Thoracic aorta (tissue), 2 donors: ENCODE measurements at places on chromosomes 2 and 18. TPM values are rescaled to one million over a fixed set of nuclear protein-coding genes. Genes with fewer than 3 reads are reported as not detected.

IL18R1 gene
- 9.3 TPM for total RNA-seq

FNDC4 gene
- 32.9 TPM for total RNA-seq

CCDC142 gene
- 43.4 TPM for total RNA-seq

SEH1L gene
- 61.1 TPM for total RNA-seq

NETO1 gene
- total RNA-seq: 1.2 TPM

SERPINB13 gene
- total RNA-seq: not detected

ATRAID gene
- 174 TPM for total RNA-seq

DNA sequence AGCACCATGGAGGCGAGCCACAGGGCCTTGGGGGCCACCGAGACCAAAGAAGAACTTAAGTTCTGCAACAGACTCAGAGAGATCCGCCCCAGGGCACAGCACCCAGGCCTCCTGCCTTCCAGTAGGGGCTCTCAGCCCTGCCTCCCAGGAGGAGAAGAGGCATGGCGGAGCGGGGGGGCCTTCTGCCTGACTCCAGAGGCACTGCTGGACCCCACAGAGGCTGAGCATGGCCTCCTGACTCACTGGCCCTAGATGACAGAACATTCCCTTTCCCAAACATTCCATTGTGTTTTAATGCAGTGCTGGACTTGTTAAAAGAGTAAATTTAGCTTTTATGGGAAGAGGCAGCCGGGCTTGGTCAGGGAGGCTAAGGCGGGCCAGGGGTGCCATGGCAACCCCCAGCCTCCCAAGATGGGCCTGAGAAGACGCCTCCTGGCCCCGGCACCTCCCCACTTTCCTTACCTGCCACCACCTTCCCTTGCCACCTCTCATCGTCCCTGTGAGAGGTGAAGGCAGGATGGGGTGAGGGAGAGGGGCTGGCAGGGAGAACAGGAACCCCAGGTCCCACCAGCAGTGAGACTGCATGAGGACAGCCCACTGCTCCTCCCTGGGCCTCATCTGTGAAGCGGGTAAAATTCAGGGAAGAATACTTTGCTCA is 65.4 kb downstream of the SMAD7 start:
- DNase-seq: no peak
- no peak overlapping the region for H3K4me3 ChIP-seq
- H3K27ac ChIP-seq: no peak overlapping the region
- H3K4me1 ChIP-seq: peaks cover 44% of the 10 kb centered on the region
- no peaks in the 10 kb centered on the region for H3K27me3 ChIP-seq

DNA sequence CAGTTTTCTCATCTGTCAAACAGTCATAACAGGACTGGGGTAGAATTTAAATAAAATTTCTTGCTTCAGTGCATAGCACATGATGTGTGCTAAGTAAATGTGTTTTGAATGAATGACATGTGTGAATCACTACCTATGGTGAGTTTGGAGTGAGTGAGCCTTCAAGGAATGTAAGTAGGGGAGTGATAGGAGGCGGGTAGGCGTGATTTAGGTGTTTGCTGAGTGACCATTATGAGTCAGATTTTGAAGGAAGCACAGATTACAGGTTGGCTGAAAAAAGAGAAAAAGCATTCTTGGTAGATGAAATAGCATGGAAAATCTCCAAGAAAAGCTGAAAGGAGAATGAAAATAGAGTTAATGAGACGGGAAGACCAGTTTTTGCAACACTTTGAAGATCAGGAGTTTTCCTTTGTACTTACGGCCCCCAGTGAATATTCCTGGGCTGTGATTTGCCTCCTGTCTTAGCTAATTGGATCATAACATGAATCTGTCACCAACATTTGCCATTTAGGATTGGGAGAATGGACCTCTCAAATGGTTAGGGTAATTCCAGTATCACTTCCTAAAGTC is 136.9 kb upstream of the GATA6 start:
- H3K27ac ChIP-seq: no peak overlapping the region
- no peaks in the 10 kb centered on the region for H3K4me1 ChIP-seq
- H3K36me3 ChIP-seq: no peaks in the 10 kb centered on the region
- H3K4me3 ChIP-seq: no peak overlapping the region
- H3K27me3 ChIP-seq: no peaks in the 10 kb centered on the region

- no peak overlapping the region for H3K4me3 ChIP-seq
- no peak for DNase-seq
- H3K36me3 ChIP-seq: no peaks in the 10 kb centered on the region
- no peaks in the 10 kb centered on the region for H3K4me1 ChIP-seq
These were observed 75.4 kb downstream of the MEMO1 start for GRCh38 chr2:31935370-31935769.

DNA sequence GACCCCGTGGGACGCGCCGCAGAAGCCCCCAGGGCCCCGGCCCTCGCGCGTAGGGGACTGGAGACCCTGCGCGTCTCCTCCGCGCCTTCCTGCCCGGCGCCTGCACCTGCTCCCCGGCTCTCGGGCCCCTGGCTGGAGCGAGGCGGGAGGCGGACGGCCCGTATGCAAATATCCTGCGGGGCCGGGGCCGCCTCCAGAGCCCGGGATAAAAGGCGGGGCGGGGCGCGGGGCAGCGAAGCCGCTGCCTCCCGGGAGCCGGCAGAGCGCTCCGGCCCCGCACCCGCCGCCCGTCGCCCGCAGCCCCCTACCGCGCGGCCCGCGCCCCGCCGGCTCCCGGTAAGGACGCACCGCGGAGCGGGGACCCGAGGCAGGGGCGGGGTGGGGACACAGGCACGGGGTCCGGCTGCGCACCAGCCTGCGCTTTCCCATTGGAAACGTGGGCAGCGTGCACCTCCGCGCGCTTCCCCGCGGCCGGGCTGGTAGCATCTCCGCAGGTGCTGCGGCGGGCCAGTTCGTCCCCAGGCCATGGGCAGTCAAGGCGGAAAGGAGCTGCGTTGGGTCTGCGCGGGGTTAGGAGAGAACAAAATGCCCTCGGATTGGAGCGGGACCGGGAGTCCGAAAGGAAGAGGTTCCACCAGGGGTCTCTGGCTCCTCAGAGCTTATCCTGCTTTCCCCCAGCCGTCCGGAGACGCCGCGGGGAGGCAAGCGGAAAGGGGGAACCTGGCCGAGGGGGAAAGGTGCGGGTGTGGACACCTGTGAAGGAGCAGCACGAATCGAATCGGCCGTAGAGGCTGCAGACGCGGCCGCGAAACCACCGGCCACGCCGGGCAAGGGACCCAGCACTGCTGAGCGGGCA is at the start of gene ATP6V1C2:
ATP6V1C2 (plus strand) TSS at position 235 of the 856 bp plus-strand sequence. CDS start 1,220 bp downstream, outside the sequence.
- H3K4me1 ChIP-seq: peaks cover 11% of the 10 kb centered on the region
- peak within 1 kb of the TSS; percentile 80 for H3K4me3 ChIP-seq
- DNase-seq: no peak
- no peaks in the 10 kb centered on the region for H3K27me3 ChIP-seq
- H3K27ac ChIP-seq: no peak within 1 kb of the TSS

DNA sequence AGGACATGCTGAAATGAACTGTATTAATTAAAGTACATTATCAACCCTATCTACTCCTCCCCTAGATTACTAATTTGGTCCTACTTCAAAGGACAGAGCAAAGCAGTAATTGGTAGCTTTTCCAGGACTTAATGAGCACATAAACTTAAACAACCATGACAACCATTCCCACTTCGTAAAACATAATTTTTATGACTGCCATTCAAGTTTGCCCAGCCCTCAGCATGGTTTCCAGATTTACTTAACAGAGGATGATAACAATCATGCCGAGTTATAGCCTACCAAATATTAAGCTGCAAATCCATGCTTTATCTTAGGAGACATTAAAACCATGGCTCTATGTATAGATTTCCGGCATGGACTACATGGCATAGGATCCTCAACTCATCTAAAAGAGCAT is 401.1 kb upstream of the CHAC2 start:
- H3K4me3 ChIP-seq: no peak overlapping the region
- H3K4me1 ChIP-seq: no peaks in the 10 kb centered on the region
- H3K27me3 ChIP-seq: no peaks in the 10 kb centered on the region
- H3K36me3 ChIP-seq: no peaks in the 10 kb centered on the region
- H3K27ac ChIP-seq: no peak overlapping the region
- DNase-seq: no peak

GRCh38 chr2:172307800-172308199 is 119.6 kb upstream of the ITGA6 start:
- H3K27me3 ChIP-seq: no peaks in the 10 kb centered on the region
- H3K4me3 ChIP-seq: no peak overlapping the region
- H3K27ac ChIP-seq: no peak overlapping the region
- DNase-seq: no peak
- no peaks in the 10 kb centered on the region for H3K36me3 ChIP-seq

DNA sequence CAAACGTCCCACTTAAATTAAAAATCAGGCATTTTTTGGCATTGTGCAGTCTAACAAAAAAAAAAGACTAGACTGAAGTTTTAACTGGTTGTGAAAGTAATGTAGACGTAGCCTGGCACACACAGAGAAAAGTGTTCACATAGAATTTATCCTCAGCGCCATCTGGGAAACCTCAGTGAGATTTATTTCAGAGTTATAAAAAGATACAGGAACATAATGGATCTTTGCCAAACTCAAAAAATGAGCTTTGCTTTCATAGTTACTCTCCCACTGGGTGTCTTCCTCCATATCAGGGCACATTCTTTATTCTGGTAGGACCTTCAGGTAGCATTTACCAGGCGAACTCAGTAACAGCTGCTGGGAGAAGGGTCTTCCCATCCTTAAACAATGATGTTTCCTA is 532.4 kb upstream of the SALL3 start:
- DNase-seq: no peak
- no peaks in the 10 kb centered on the region for H3K36me3 ChIP-seq
- no peak overlapping the region for H3K4me3 ChIP-seq
- no peaks in the 10 kb centered on the region for H3K27me3 ChIP-seq
- H3K27ac ChIP-seq: no peak overlapping the region
- H3K4me1 ChIP-seq: no peaks in the 10 kb centered on the region

- H3K4me1 ChIP-seq: peaks cover 37% of the 10 kb centered on the region
- H3K27ac ChIP-seq: peak overlapping the region; percentile 55
- no peaks in the 10 kb centered on the region for H3K36me3 ChIP-seq
- no peak overlapping the region for H3K4me3 ChIP-seq
- H3K27me3 ChIP-seq: no peaks in the 10 kb centered on the region
These were observed 59.1 kb upstream of the TXNDC2 start for GRCh38 chr18:9826685-9827084.
